Stimulated activated CD8-positive, alpha-beta memory T cell treated with anti-CD3 and anti-CD28 coated beads, Interleukin-7, amount 100 ng/mL, for 48 hours (primary cell): ENCODE measurements at places on chromosomes 16 and 17.

GRCh38 chr17:78407387-78408000 is 29.0 kb downstream of the PGS1 start:
- no peak for DNase-seq

DNA sequence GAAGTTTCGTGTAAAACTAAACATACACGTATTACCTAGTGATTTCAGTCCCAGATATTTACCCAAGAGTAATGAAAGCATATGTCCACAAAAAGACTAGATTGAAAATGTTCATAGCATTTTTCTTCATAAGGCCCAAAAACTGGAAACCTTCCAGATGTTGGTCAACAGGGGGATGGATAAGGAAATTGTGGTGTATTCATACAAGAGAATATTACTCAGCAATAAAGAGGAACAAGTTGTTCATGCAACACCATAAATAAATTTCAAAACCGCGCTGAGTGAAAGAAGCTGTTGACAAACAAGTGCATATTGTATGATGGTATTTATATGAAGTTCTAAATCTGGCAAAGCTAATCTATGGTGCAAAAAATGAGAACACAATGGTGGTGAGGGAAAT is 54.1 kb upstream of the NFAT5 start:
- DNase-seq, result no peak

DNA sequence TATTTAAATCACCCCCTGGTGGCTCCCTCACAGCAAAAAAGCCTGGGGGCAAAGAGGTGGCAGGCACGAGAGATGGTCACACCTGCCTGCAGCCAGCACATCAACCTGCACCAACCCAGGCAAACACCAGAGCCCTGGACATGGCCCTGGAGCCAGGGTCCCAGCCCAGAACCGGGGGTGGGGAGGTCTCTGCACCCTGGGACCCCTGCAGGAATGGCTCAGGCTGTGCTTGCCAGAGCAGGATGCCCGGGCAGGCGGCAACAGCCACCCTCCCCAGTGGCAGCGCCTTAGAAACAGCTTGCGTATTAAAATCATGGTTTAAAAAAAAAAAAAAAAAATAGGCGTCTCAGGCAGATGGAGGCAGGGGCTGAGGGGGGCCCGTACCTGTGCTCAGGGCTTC is 16.2 kb downstream of the MYBBP1A start:
- no peak for DNase-seq

DNA sequence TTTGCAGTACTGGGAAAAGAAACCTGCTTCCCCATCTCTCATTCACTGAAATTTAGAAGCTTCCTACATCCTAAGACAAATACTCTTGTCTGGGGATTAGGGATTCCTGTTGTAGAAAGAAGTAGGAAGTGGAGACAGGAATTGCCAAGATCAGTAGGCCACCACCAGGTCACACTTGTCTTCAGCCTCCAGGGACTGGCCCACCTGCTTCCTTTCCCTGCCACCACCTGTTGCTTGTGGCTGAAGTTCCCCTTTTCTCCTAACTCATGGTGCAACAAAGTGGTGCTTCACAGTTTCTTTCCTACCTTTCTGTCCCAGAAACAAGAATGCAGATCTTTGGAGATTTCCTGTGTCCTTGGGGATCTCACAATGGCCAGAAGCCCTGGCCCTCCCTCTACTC is 82.4 kb downstream of the WNT3 start:
- no peak for DNase-seq

GRCh38 chr16:15980329-15980728 is 30.9 kb downstream of the ABCC1 start:
- no peak for DNase-seq

- DNase-seq, result no peak
Measured at GRCh38 chr16:68978303-68978954, 127.0 kb upstream of the HAS3 start.

- no peak for DNase-seq
Measured at GRCh38 chr16:17515421-17516210, 44.9 kb upstream of the XYLT1 start.
